Iris pigment epithelial cell (primary cell): ENCODE measurements at places on chromosomes 16 and 17.
A peak's percentile ranks its signal among the peaks of the same experiment; 100 is the strongest.

DNA sequence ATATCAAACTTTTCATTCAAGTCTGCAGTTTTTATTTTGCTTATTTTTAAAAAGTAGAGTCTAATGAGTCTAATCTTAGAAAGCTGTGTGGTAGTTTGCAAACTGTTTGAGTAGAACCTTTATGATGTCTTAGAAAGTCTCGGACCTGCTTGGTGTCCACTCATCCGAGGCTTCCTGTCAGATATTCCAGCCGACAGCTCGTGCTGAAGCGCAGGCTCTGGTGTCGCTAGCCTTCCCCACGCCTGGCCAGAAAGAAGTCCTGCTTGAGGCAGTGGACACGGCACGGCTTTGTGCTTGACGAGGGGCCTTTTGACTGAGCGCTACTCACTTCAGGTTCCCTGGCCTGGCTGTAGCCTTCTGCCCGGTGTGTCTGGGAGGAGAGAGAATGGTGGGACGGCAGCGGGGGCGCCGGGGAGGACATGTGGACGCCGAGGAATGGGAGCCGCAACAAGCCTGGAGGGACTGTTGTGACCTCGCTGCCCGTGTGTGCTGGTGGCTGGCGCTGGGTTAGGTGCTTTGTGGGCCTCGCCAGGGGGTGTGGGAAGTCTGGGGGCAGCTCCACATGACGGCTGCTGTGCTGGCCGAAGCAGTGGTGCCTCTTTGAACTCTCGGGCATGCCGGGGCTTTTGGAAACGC lies 33.5 kb downstream of the BANP start:
- no peak for DNase-seq

GRCh38 chr16:442976-443375 lies 17.5 kb downstream of the RAB11FIP3 start:
- peak; percentile 30 for DNase-seq

- DNase-seq, result no peak
These were observed 14.7 kb upstream of the MEOX1 start for GRCh38 chr17:43676471-43676870.

- DNase-seq, result no peak
These were observed 30.9 kb upstream of the RPRML start for GRCh38 chr17:47009759-47010594.

DNA sequence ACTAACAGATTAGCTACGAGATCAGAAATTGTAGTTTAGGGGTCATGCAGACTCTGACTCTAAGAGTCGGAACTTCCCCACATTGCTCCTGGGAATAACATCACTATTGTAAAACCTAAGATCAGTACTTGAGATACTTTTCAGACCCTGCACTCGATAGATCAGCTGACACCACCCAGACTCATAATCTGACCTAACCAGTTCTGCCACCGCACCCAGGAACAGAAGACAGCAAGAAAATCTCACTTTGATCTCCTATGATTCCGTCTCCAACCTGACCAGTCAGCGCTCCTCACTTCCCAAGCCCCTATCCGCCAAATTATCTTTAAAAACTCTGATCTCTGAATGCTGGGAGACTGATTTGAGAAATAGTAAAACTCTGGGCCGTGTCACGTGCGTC lies 27.2 kb upstream of the ASGR2 start:
- no peak for DNase-seq

GRCh38 chr16:15990902-15991301 lies 41.5 kb downstream of the ABCC1 start:
- no peak for DNase-seq

- DNase-seq, result peak; percentile 40
These were observed 3.4 kb downstream of the SLC38A10 start for GRCh38 chr17:81291662-81292061.

DNA sequence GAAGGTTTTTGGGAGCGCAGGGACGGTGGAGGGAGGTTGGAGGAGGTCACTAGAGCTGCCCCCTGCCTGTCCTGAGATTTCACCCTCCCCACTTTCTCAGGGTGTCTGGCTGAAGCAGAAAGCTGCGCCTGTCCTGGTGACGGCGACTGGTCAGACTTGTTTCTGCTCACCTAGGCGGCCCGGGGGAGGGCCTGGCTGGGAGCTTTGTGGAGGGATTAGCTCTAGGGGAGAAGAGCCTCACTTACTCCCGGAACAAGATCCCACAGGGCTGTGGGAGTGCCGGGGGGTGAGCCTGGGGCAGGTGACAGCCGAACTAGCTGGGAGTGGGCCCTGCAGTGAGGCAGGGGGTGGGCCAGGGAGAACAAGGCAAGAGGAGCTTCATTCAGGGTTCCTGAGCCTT lies 11.5 kb downstream of the NHERF1 start:
- DNase-seq, result no peak

- DNase-seq, result peak; percentile 38
These were observed 60.1 kb downstream of the AIPL1 start for GRCh38 chr17:6374761-6375312.

GRCh38 chr16:58475091-58475619 lies 24.8 kb upstream of the NDRG4 start:
- DNase-seq, result no peak

DNA sequence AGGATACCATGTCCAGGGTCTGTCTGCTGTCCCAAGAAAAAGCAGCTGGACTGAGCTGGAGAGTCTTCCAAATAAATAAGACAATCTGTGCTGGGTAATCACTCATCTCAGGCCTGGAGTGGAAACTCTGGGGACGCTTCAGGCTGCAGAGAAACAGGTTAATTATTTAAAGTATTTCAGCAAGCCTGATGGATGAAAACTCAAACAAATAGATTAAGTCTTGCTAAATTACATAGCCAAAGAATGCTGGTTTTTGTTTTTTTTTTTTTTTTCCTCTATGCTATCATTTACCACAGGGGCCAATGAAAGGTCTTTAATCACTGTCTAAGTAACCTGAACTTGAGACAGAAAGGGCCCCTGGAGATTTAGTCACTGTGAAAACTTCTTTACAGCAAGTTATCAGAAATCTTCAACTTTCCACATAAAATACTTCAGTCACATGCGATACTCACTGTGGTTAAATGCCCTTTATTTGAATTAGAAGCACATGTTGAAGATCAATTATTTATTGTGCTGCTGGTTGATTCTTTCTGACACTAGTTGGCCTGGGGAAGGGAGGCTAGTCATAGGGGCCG lies 31.0 kb upstream of the KCNJ2 start:
- DNase-seq, result peak; percentile 84

GRCh38 chr17:81534157-81535006 lies 6.2 kb downstream of the FSCN2 start:
- DNase-seq, result no peak

- DNase-seq, result no peak
These were observed 9.3 kb downstream of the HDAC5 start for GRCh38 chr17:44113868-44114840.

DNA sequence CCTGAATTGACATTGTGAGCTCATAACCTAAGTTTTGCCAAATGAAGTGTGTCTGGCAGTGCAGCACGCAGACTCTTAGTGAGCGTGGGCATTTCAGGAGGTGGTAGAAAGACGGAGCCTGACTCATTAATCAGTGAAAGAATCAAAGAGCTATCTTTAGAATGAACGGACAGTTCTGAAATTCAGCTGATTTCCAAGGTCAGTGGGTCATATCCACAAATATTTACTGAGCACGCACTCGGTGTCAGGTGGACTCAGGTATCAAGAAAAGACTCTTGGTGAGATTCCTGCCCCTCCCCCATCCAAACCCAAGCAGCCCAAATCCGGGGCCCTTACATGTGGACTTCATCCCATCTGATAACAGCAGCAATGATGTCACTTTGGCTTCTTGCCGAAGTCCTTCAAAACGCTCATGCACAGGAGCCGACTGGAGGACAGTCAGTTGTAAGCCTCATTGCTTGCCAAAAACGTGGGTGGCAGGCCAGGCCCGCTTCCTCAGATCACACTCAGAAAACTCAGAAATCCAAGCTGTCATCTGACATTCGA lies 185.8 kb downstream of the HS3ST3A1 start:
- DNase-seq, result peak; percentile 90

- peak; percentile 25 for DNase-seq
These were observed 8.5 kb downstream of the FNDC8 start for GRCh38 chr17:35129973-35130351.

DNA sequence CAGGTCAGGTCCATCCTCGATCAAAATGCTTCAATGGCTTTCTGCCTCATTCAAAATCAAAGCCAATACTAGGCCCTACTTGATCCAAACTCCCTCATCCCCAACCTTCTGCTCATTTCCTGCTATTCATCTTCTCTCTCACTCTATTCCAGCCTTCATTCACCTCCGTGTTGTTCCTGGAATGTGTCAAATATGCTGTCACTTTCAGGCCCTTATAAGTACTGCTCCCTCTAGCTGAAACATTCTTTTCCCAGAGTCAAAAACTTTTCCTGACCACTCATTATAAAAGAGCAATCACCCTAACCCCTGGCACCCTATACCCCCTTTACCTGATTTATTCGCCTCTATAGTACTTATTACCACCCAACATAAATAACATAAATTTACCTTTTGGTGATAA lies 303.7 kb upstream of the PMFBP1 start:
- DNase-seq, result no peak
